Suppressor macrophage (primary cell): ENCODE measurements at places on chromosomes 12 and 14.
A peak's percentile ranks its signal among the peaks of the same experiment; 100 is the strongest.

DNA sequence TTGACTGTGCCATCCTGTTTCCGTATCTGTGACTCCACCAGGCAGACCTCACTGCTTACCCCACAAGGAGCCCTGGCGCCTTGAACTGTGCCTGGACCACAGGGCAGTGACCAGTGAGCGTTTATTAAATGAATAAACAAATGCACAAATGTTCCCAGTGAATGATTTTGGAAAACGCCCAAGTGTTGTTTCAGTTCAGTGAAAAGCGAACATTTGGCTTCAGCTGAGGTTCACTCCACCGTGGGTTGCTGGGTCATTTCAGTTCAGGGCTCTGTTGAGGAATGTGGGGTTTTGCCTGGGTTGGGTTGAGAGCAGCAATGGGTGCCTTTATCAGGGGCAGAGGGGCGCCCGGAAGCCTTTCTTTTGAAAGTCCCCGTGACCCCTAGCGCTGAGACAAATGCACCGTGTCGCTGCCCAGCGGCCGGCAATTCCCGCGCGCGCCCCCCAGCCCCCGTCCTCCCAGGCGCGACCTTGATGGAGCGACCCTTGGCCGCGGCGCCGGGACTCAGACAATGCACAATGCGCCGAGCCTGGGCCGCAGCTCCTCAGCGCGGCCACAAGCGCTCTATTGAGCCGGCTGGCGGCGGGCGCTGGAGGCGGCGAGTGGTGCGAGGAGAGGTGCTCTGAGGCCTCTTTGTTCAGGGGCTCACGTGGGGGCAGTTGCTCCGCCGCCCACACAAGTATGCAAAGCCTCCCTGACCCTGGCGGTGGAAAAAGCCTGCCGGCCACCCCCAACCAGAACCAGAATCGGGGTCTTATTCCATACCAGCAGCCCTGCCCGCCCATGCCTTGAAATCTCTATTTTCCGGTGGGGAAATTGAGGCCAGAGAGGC, 40.5 kb upstream of the CLMN start:
- DNase-seq, result no peak

- no peak for DNase-seq
Measured at GRCh38 chr12:46179693-46180452, 89.0 kb downstream of the SLC38A1 start.

DNA sequence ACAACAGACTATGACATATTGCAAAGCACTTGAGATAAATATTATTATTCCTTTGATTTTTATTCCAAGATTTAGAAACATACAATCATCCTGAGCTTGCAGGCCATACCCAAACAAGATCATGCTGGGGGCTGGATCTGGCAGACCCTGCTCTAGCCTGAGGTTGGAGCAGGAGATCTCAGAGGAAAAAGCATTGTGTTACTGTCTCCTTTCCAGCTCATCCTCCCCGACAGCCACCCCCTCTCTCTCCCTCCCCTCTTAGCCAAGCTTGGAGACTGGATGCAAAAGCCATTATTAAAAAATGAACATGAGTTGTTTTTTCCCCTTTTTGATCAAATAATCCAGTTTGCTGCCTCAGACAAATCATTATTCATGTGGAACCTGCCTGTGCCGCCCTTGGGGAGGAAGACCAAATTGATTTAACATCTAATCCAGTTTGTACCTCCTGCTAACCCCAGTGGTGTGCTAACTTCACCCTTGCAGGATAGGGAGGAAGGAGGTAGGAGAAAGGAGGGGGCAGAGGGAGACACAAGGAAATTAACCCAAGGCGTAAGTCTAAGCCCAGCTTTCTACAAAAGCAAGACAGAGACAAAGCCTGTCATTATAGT, 565.8 kb upstream of the TBX3 start:
- DNase-seq, result no peak

DNA sequence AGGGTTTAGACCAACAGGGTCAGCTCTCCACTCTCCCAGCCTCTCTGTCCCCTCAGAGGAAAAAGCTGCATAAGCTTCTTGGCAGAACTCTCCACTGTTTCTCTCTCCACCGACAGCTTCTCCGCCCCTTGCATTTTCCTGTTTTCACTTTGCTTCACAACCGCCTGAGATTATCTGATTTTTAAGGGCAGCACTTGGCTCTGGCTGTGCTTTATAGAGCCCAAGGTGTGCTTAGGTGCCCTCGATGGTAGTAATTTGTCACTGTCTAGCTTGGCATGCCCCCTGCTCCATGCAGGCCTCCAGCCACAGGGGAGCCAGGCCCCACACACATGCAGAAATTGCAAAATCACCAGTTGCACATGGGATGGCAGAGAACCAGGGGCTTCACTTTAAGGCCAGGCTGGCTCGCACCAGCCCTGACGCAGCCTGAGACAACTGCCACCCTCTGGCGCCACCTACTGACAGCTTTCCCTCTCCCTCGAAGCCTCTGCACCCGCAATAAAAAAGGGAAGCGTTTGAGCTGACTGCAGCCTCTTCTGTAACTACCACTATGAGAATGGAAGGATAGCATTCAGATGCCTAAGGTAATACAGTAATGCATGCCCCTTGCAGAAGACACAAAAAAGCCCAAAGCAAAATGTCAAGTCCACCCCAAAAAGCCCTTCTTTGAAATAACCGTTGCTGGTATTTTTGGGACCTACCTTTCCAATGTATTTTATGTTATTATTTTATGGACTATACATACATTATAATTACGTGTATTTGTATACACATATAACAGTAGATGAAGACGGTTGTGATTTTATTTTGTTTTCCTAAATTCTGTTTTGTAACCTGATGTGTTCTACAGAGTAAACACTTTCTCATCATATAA, 32.0 kb upstream of the RIMBP2 start:
- peak; percentile 92 for DNase-seq

- peak; percentile 98 for DNase-seq
Measured at GRCh38 chr12:120110550-120111501, 5.7 kb downstream of the RAB35 start.

- DNase-seq, result no peak
Measured at GRCh38 chr14:93326196-93326595, 6.6 kb downstream of the BTBD7 start.

- DNase-seq, result peak; percentile 90
Measured at GRCh38 chr12:7512553-7512952, 9.0 kb upstream of the CD163 start.

GRCh38 chr12:117330441-117331113, 30.8 kb downstream of the NOS1 start:
- no peak for DNase-seq

DNA sequence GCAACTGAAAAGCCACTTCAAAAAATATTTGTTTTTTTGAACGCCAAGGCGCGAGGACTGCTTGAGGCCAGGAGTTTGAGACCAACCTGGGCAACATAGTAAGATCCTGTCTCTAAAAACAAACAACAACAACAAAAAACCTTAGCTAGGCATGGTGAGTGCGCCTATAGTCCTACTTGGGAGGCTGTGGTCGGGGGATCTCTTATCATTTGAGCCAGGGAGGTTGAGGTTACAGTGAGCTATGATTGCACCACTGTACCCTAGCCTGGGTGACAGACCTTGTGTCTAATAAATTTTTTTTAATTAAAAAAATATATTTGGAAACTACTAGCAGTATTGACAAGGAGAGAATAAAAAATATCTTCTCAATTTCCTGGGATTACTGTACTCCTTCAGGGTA, 113.1 kb downstream of the TRAFD1 start:
- no peak for DNase-seq

- DNase-seq, result no peak
Measured at GRCh38 chr14:92460541-92460915, 53.1 kb upstream of the RIN3 start.

DNA sequence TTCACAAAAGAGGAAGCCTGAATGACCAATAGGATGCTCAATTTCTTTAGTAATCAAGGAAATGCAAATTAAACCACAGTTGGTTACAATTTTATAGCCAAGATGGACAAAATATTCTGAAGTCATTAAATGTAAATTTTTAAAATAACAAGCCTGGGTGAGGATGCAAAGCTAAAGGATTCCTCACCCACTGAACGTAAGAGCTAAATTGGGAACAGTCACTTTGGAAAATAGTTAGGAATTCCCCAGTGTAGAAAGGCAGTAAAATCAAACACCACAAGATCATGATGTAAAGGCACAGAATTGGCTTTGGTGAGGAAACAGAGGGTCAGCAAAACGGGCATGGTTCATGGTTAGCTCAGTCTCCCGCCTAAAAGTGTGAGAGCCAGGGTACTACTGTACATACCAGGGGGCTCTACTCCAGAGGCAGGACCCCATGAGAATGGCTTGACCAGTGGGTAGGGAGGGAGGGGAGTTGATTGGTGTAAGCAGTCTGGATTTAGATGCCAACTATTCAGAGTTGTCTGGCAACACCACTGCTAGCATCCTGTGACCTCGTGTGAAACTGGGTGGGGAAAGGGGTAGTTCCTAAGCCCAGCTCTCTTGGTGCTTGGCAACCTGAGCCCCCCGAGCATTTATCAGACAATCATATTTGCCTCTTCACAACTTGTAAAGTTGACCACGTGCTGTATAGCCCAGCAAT, 213.4 kb upstream of the EGLN3 start:
- DNase-seq, result no peak

DNA sequence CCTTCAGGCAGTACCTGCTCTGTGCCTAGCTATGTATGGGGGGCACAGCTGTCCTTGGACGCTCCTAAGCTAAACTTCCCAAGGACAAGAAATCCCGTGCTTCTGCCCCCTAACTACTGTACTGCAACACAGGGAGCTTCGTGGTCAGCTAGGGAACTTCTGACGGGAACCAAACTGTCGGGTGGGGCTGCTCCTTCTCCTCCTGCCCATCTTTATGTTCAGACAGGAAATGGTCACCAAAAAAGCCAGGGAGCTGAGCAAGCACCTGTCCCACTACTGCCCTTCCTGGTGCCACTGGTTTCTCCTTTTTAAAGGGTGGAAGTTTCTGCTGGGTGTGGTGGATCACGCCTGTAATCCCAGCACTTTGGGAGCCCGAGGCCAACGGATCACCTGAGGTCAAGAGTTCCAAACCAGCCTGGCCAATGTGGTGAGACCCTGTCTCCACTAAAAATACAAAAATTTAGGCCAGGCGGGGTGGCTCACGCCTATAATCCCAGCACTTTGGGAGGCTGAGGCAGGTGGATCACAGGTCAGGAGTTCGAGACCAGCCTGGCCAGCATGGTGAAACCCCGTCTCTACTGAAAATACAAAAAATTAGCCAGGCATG, 26.6 kb downstream of the PXN start:
- DNase-seq, result no peak

GRCh38 chr14:100723135-100723829, 3.4 kb upstream of the DLK1 start:
- DNase-seq, result no peak

DNA sequence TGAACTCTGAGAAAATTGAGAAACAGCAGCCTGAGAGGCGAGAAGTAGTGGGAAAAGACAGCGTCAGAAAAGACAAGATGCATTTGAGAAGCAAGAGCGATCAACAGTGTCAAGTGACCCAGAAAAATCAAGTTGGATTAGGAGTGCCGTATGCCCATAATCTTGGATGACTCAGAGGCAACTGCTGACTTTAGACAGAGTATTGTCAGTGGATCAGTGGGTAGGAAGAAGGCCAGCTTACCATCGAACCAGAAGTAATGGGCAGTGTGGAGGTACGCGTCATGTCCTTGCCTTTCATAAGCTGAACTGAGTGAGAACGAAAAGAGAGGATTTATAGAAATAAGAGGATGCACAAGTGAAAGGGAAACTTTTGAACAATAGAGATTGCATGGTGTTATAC, 151.0 kb upstream of the NAV3 start:
- DNase-seq, result no peak

- no peak for DNase-seq
Measured at GRCh38 chr14:100979780-100980179, 76.3 kb upstream of the RTL1 start.

DNA sequence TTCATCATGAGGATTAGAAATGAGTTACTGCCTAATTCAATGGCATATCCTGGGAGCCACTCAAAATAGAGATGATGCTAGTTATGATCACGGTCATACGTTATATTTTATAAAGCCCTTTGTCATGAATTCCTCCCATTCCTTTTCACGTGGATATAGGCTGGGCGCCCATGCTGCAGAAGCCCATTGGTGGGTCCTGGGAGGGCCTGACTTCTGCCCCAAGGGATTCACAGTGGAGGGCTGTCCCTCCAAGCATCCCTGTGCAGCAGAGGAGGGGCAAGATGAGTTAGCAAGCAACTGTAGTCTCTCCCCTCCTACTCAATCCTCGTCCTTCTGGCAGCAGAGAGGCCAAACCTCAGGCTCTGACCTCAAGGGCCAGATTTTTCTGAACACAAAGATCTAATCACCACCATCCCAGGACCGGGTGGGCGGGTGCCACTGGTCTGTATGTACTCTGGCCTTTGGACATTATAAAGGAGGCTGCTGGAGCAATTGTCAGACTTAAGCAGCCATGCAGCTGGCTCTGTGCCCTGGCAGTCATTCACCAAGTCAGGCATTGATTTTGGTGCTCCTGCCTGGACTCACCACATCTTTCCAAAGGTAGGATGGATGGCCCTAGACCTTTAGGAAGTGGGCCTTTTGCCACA, 8.6 kb downstream of the GLTP start:
- peak; percentile 21 for DNase-seq

DNA sequence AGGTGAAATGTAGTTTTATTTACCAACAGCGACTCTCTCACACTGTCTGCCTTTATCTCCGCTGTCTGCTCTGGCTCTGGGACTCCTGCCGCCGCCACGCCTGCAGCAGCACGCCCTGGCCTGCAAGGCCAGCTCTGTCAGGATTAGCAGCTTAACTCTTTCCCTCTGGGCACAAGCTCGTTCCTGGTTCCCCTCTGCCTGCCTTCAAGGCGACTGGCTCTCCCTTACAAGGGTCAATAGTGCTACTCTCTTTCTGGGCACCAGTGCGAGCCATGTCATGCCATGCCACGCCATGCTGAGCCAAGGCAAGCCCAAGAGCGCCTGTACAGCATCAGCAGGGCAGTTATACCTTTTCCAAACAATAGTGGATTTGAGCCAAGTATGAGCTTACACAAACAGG, 3.6 kb upstream of the CLEC2B start:
- no peak for DNase-seq

GRCh38 chr12:128815779-128816642, 7.7 kb downstream of the SLC15A4 start:
- DNase-seq, result no peak

DNA sequence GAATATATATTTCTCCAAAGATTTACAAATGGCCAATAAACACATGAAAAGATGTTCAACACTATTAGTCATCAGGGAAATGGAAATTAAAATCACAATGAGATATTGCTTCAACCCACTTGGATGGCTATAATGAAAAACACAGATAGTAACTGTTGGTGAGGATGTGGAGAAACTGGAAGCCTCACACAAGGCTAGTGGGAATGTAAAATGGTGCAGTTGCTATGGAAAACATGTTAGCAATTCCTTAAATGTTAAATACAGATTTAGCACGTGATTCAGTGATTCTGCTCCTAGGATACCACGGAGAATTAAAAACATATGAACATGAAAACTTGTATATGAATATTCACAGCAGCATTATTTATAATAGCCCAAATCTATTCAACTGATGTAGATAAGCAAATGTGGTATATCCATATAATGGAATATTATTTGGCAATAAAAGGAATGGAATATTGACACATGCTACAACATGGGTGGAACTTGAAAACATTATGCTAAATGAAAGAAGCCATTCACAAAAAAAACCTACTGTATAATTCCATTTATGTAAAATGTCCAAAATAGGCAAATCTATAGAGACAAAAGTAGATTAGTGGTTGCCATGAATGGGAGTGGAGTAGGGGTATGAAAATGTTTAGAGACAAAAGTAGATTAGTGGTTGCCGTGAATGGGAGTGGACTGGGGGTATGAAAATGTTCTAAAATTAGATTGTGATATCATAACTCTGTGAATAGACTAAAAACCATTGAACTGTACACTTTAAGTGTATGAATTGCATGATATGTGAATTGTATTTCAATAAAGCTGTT, 227.1 kb upstream of the DDHD1 start:
- no peak for DNase-seq

- DNase-seq, result no peak
Measured at GRCh38 chr12:131895640-131896079, 1.2 kb downstream of the ULK1 start.
